ENCODE measurements at places on chromosomes 5 and 9.
A peak's percentile ranks its signal among the peaks of the same experiment; 100 is the strongest.

DNA sequence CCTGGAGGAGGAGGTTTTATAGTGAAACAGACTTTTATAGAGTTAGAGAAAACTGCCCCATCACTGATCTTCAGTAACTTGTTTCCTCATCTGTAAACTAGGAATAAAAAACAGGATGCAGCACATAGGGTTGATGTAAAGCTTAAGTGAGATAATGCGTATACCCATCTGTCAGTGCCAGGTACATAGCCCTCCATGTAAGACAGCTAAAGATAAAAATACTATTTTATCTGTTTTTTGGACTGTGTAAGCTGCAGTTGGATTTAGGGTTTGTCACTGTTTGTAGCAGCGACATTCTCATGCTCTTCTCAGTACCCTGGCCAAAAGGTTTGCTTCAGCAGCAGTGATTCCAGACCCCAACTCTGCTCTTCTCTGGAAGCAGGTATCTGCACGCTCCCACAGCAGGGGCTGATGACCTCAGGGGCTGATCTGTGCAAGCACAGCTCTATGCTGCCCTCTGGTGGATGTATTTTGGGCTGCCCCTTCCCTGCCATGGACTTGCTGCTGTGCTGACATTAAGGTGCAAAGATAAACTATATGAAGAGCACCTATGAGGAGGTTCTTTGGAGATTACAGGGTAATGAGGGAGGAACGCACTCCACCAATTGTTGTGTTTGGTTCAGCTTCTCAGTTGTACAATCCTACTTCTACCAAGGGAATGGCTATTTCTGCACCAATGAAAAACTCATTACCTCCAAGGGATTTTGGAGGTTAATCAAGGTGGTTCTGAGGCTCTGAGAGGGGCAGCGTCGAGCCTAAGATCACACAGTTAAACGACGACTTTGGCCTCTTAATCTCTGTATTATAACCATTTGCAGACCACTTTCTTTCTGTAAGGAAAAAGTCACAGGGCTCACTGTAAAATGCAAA lies 13.1 kb downstream of the HMHB1 start:
- DNase-seq = peak; percentile 70

GRCh38 chr9:30944225-30944569 lies 1440.2 kb upstream of the ACO1 start:
- no peak for DNase-seq

DNA sequence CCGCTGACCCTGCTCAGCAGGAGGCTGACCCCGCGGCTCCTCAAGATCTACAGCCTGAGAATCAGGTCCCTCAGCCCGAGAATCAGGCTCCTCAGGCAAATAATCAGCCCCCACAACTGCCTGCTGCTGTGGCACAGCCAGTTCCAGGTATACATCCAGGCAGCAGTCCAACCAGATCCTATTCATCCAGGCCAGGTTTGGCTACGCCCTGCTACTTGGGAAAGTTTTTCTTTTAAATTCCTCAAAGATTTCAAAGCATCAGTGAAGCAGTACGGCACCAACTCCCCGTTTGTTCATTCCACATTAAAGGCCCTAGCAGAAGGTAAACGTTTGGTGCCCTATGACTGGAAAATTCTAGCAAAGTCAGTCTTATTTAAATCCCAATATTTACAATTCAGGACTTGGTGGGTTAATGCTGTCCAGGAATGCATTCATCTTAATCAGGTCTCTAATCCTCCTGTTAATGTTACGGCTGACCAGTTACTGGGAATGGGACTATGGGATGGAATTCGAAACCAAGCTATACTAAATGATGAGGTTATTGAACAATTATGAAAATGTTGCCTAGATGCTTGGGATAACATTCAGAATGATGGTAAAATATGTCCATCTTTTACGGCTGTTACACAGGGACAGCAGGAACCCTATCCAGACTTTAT lies 102.3 kb downstream of the SYK start:
- DNase-seq = no peak

GRCh38 chr5:43367453-43367852 lies 44.7 kb downstream of the CCL28 start:
- no peak for DNase-seq

DNA sequence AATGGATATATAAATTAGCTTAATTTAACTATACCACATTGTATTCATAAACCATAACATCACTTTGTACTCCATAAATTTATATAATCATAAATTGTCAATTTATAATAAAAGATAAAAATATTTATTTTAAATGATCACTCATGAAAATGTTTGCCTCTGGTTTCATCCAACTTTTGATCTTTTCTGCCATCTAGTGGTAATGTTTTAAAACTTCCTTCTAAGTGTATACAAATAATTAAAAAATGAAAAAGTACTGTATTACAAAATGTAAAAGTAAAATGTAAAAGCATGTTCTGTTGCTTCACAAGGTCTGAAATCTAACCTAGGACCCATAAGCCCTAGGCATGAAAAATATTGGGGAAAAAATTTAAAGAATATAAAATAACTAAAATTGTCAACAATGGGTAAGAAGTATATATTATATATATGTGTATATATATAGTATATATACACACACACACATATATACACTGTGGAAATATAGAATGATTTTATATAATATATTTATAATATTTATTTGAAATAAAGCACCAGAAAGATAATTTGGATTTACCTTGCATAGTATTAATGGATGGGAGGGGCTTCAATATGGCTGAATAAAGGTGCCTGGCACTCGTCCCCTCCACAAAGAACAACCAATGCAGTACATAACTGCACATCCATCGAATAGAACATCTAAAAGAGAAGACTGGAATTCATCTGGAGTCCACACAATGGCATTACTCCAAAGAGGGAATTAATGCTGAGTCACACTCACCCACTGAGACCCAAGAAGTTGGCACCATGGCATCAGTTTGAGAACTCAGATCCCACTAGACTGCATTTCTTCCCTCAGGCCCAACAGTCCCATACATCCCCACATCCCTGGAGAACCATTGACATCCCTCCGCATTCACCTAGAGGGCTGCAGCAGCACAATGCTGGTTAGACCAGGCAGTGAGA lies 32.5 kb downstream of the ANXA1 start:
- peak; percentile 45 for DNase-seq

DNA sequence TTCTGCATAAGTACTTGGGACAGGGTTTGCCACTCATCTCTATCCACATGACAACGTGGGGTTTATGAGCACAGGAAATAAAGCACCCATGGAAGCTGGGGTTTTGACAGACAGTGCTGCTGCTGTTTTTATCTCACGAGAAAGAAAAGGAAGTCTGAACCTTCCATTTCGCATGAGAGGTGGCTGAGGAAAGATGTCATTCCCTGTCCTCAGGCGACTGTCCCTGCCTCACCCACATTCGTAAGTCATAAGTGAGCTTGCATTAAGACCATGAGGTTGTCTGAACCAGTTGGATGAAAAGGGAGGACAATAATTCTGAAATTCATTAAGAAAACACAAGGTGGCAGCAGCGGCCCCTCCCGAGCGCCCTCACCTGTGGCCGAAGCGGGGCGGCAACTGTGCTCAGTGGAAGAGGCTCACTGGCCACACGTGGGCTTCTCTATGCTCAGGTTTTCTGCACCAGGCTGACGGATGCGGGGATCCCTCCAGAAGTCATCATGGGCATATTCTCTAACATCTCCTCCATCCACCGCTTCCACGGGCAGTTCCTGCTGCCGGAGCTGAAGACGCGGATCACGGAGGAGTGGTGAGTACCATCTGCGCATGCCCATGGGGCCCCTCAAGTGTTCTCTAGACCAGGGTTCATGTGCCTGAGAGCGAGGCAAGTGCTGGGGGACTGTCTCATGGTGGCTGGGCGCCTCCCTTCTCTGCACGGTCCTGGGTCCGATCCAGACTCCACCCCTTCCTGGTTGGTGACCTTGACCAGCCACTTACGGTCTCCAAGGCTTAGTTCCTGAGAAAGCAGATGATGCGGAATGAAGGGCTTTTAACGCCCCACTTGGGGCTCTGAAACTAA lies 54.7 kb upstream of the SUSD3 start:
- DNase-seq = peak; percentile 7

- DNase-seq = no peak
Observed at GRCh38 chr9:8643896-8644295, 844.3 kb upstream of the DMAC1 start.

- DNase-seq = no peak
Observed at GRCh38 chr5:93193431-93194347, 387.3 kb downstream of the NR2F1-AS1 start.

DNA sequence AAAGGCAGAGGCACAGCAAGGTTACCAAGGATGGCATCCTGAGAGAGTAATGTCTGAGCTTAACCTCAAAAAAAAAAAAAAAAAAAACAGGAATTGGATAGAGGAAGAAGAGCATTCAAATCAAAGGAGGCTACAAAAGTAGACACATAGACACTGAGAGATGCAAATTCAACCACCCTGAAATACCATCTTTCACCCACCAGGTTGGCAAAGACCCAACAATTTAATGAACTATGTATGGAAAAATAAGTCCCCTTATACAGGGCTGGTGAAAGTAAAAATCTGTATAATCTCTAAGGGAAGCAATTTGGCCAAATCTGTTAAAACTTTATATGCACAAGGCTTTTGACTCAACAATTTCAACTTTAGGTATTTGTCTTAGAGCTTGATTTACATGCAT lies 4.9 kb downstream of the NADK2 start:
- DNase-seq = no peak

GRCh38 chr5:21225223-21226064 lies 1237.4 kb upstream of the CDH18 start:
- no peak for DNase-seq

- no peak for DNase-seq
Observed at GRCh38 chr5:177427919-177428573, 1.6 kb downstream of the GRK6 start.

DNA sequence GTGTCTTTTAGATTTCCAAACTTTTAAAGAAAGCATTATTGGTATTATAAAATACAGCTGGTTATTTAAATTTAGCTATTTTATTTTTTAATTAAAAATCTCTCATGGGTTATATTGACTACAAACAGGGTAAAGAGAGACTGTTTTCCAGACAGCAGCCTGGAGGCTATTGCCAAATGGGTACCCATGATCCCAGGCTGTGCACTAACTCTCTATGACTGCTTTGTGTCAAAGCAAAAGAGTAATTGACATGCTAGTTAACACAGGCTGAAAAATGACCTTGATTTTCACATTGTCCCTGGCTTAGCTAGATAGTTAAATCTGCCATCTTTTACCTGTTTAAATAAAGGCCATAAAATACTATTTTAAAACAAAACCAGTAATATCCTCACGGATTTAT lies 589.7 kb downstream of the ANXA1 start:
- DNase-seq = no peak

DNA sequence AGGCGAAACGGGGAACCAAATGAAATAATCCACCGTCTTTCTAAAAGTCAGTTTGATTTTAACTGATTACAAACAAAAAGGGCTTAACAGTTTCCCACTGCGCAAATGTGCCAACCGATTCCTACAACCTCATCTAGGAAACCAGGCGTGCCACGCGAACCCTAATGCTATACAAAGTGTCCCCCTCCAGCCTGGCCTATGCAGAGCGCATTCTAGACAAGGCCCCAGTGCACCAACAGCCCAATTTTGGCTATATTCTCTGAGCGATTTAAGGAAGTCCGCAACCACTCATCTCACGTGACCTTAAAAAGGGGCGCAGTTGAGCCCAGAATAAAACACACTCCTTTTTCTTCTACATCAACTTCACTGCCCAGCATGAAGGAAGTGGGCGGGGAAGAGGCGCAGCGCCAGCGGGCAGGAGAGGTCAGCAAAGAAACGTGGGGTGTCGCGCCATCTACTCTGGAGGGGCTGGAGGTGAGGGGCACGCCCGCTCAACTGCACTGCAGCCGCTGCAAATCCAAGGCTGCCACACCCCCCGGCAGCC lies 779 bp downstream of the FAM13B start:
- DNase-seq = peak; percentile 30

DNA sequence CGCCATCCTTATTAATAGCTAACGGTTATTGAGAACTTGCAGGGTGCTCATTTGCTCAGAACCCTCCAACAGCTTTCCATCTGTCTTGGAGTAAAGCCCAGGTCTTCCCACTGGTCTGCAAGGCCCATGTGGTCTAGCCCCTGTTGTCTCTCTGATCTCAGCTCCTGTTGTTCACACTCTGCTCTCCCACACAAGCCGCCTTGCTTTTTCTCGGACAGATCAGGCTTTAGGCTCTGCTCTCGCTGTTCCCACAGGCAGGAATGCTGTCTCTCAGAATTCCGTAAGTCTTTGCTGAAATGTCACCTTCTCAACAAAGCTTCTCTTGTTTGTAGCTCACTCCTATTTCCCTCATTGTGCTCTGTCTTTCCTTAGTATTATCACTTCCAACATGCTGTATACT lies 34.3 kb downstream of the GPR107 start:
- DNase-seq = no peak

DNA sequence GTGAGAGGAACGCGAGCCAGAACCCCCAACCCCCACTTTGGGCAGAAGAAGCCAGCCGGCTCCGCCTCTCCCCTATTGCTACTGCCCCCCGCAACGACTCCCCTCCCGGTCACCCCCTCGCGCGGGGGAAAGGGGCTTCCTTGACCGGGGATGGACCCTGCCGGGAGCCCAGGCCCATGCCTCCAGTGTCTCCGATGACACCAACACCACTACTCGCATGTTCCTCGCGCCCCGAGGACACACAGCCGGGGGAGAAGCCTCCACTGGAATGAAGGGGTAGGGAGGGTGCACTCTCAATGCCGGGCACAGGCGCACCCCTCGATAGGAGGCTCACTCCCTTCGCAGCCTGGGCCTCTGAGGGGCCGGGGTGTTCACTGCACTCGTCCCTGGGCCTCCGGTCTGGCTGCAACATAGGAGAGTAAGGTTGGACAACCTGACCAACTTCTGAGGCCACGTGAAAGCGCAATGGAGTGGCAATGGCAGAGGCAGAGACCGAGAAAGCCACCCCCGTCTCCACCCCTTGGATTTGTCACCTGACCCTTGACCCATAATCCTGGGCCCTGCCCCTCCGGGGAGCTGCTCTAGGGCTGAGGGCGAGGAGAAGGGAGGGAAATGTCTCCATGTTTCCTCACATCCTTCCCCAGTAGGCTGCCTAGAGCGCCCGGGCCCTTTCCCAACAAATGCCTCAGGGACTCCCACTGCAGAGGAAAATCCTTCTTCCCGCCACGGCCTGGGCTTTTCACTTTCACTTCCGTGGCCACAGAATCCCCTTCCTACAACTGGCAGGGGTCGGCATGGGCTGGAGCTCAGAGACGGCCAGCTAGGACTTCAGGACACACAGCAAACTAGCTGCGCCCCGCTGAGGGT lies 1.1 kb upstream of the CNTFR start:
- no peak for DNase-seq
